ENCODE measurements at places on chromosomes 2 and 18.
A peak's percentile ranks its signal among the peaks of the same experiment; 100 is the strongest.

DNA sequence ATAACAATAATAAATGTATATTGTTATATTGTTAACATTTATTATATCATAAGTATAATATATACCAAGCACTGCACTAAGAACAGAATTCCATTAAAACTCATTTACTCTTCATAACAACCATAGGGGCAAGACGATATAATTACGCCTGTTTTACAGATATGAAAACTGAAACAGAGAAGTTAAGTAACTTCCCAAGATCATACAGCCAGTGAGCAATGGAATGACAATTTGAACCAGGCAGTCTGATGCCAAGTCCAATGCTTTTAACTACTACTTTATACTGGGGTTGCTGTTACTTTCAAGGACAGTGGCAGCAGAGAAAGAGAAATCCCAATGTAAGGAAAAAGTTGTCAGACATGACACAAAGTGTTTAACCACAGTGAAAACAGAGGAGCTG, 338.8 kb upstream of the ID2 start:
- no peak overlapping the region for H3K4me3 ChIP-seq
- DNase-seq: no peak
- no peaks in the 10 kb centered on the region for H3K36me3 ChIP-seq
- no peak overlapping the region for H3K27ac ChIP-seq

- H3K27ac ChIP-seq: no peak overlapping the region
- no peaks in the 10 kb centered on the region for H3K36me3 ChIP-seq
- DNase-seq: no peak
- no peaks in the 10 kb centered on the region for H3K27me3 ChIP-seq
Measured at GRCh38 chr2:119860924-119861323, 101.2 kb downstream of the PTPN4 start.

DNA sequence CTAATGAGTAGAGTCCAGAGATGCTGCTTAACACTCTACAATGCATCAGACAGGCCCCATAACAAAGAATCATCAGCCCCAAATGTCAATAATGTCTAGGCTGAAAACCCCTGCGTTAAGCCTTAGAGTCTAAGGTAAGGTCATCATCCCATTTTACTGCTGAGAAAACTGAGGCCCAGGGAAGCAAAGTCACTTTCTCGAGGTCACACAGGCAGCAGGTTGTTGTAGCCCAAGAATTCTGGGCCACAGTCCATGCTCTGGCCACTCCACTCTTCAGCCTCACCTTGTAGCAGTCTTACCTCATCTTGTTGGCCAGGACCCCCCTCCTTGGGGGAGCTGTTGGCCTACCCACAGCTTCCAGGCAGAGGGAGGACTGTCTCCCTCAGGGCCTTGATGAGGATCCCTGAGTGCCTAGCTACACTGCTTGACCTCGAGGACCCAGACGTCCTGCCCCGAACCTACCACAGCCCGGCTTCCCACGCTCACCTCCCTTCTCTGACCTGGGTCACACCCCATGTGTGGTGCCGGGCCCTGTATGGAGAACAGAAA, 54.4 kb downstream of the SMAD7 start:
- no peak for DNase-seq
- H3K4me1 ChIP-seq: peaks cover 2% of the 10 kb centered on the region
- peak overlapping the region; percentile 74 for H3K27ac ChIP-seq
- no peak overlapping the region for H3K4me3 ChIP-seq

GRCh38 chr2:102357937-102358336, 2.3 kb downstream of the IL18R1 start:
- H3K36me3 ChIP-seq: no peaks in the 10 kb centered on the region
- H3K4me3 ChIP-seq: no peak overlapping the region
- H3K27me3 ChIP-seq: no peaks in the 10 kb centered on the region

GRCh38 chr2:108641756-108642155, 77.5 kb upstream of the RANBP2 start:
- H3K4me3 ChIP-seq: no peak overlapping the region
- H3K36me3 ChIP-seq: no peaks in the 10 kb centered on the region
- no peak overlapping the region for H3K27ac ChIP-seq
- H3K4me1 ChIP-seq: peaks cover 17% of the 10 kb centered on the region

DNA sequence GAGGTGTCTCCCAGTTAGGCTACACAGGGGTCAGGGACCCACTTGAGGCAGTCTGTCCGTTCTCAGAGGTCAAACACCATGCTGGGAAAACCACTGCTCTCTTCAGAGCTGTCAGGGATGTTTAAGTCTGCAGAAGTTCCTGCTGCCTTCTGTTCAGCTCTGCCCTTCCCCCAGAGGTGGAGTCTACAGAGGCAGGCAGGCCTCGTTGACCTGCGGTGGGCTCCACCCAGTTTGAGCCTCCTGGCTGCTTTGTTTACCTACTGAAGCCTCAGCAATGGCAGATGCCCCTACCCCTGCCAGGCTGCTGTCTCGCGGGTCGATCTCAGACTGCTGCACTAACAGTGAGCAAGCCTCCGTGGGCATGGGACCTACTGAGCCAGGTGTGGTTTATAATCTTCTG, 346.3 kb downstream of the CELF4 start:
- DNase-seq: no peak
- no peaks in the 10 kb centered on the region for H3K27me3 ChIP-seq
- H3K4me1 ChIP-seq: no peaks in the 10 kb centered on the region

GRCh38 chr2:216391401-216391800, 19.1 kb upstream of the MARCHF4 start:
- no peak overlapping the region for H3K4me3 ChIP-seq
- no peaks in the 10 kb centered on the region for H3K4me1 ChIP-seq
- H3K36me3 ChIP-seq: no peaks in the 10 kb centered on the region
- H3K27ac ChIP-seq: no peak overlapping the region

GRCh38 chr18:24770311-24771024, 310.0 kb downstream of the HRH4 start:
- no peak overlapping the region for H3K27ac ChIP-seq
- H3K4me3 ChIP-seq: no peak overlapping the region
- no peaks in the 10 kb centered on the region for H3K27me3 ChIP-seq
- DNase-seq: no peak

GRCh38 chr2:127626175-127626574, 19.8 kb upstream of the GPR17 start:
- no peak for DNase-seq

DNA sequence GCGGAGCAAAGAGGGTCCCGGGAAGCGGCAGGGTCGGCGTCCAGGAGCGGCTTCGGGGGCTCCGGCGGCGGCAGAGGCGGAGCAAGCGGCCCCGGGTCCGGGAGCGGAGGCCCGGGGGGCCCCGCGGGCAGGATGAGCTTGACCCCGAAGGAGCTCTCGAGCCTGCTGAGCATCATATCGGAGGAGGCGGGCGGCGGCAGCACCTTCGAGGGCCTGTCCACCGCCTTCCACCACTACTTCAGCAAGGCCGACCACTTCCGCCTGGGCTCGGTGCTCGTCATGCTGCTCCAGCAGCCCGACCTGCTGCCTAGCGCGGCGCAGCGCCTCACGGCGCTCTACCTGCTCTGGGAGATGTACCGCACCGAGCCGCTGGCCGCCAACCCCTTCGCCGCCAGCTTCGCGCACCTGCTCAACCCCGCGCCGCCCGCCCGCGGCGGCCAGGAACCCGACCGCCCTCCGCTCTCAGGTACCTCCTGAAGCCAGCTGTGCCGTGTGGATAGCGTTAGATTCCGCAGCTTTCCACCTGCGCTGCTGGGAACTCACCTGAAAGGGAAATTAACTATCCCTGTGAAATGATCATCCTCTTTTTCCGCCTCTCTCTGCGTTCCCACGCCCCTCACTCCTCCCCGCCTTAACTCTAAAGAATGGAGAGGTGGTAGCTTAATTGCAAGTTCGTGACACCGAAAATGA, 472 bp downstream of the CNOT11 start:
- peak overlapping the region; percentile 95 for H3K4me3 ChIP-seq
- peak overlapping the region; percentile 97 for H3K27ac ChIP-seq
- peak; percentile 79 for DNase-seq
- H3K27me3 ChIP-seq: no peaks in the 10 kb centered on the region
- H3K4me1 ChIP-seq: peaks cover 11% of the 10 kb centered on the region

GRCh38 chr2:188524519-188525113, 232.9 kb downstream of the GULP1 start:
- H3K27ac ChIP-seq: no peak overlapping the region
- DNase-seq: no peak
- no peak overlapping the region for H3K4me3 ChIP-seq
- peaks cover 13% of the 10 kb centered on the region for H3K4me1 ChIP-seq

DNA sequence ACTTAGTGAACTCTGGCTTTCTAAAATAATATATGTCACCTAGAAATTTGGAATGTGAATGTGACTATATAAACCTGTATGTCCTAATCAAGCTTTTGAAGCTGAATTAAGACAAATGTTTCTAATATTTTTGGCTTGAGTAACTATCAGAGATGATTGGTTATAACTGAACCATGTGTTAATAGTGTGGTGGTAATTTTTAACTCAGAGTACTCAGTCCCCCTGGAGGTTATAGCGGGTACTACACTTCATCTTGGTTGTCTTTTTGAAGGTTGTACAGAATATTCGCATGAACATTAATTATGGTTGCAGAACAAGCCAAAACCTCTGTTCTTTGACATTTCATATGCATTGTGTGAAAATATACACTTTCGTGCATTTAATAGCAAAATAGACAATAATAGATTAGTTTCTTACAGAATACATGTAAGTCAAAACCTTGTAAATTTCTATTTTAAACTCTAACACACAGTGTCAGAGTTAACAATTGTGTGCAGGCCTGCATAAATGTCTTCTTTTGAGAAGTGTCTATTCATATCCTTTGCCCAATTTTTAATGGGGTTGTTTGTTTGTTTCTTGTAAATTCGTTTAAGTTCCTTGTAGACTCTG, 86.0 kb downstream of the OSBPL6 start:
- no peak overlapping the region for H3K27ac ChIP-seq
- no peak for DNase-seq
- H3K4me1 ChIP-seq: no peaks in the 10 kb centered on the region
- no peaks in the 10 kb centered on the region for H3K27me3 ChIP-seq
- no peaks in the 10 kb centered on the region for H3K36me3 ChIP-seq

GRCh38 chr2:231185050-231185725, 13.2 kb upstream of the ARMC9 start:
- no peak for DNase-seq
- no peaks in the 10 kb centered on the region for H3K27me3 ChIP-seq
- no peaks in the 10 kb centered on the region for H3K36me3 ChIP-seq
- no peak overlapping the region for H3K4me3 ChIP-seq
- peak overlapping the region; percentile 96 for H3K27ac ChIP-seq
- H3K4me1 ChIP-seq: peaks cover 62% of the 10 kb centered on the region

GRCh38 chr18:76643996-76644395, 149.0 kb upstream of the ZNF516 start:
- no peak overlapping the region for H3K4me3 ChIP-seq
- no peaks in the 10 kb centered on the region for H3K36me3 ChIP-seq
- no peak overlapping the region for H3K27ac ChIP-seq
- no peaks in the 10 kb centered on the region for H3K27me3 ChIP-seq

- DNase-seq: no peak
- H3K27ac ChIP-seq: no peak overlapping the region
- H3K4me1 ChIP-seq: no peaks in the 10 kb centered on the region
- no peaks in the 10 kb centered on the region for H3K27me3 ChIP-seq
- peaks cover 13% of the 10 kb centered on the region for H3K36me3 ChIP-seq
Measured at GRCh38 chr2:73868204-73868978, 24.4 kb upstream of the ACTG2 start.

DNA sequence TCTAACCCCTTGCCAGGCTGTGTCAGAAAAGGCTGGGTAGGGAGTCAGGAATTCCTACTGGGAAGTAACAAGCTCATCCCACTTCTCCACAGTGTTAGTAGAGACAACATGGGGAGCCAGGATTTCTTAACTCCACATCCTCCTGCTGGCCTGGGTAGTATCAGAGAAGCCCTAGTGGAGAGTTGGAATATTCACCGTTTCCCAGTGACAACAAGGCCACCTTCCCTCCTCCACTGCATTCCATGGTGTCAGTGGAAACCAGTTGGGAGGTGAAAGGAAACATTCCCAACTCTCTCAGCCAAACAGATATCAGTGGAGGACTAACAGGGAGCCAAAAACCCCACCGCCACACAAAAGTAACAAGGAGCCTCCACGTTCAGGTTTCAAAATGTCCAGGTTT, 41.2 kb downstream of the SRD5A2 start:
- no peak overlapping the region for H3K4me3 ChIP-seq
- H3K27ac ChIP-seq: no peak overlapping the region

Data from ascending aorta (tissue), 2 donors.